ENCODE measurements at places on chromosomes 1 and 21. TPM values are rescaled to one million over a fixed set of nuclear protein-coding genes. Genes with fewer than 3 reads are reported as not detected.

The CFHR3 gene
- total RNA-seq = 0.28 TPM

The SH2D5 gene
- total RNA-seq = 1.1 TPM

The EDN2 gene
- total RNA-seq = 0.48 TPM

The ADCY10 gene
- total RNA-seq = 0.28 TPM

The TMIGD3 gene
- not detected for total RNA-seq

The TNNI3K gene
- not detected for total RNA-seq
